ENCODE measurements at places on chromosomes 3 and 15. TPM values are rescaled to one million over a fixed set of nuclear protein-coding genes. Genes with fewer than 3 reads are reported as not detected.

RBPMS2 gene
- 2.9 TPM for total RNA-seq

GRCh38 chr3:62318752-62319569 is 54.4 kb downstream of the FEZF2 start:
- DNase-seq, result peak; percentile 81

MAGEF1 gene
- total RNA-seq, result 47.6 TPM

DNA sequence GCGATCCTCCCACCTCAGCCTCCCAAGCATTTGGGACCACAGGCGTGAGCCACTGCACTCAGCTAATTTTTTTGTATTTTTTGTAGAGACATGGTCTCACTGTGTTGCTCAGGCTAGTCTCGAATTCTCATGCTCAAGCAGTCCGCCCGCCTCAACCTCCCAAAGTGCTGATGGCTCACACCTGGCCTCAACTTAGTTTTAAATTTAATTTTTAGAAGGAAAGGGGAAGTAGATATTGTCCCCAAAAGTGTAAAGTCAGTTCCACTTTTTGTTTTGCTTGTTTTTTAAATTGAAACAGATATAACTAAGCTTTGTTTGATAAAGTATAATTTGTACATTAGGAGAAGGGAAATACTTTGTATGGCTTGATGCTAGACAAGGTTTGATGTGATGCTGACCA is 31.3 kb upstream of the NFKBIZ start:
- no peak for DNase-seq

GHSR gene
- total RNA-seq, result not detected

NR2E3 gene
- total RNA-seq, result not detected

ASB14 gene
- total RNA-seq, result not detected

DNA sequence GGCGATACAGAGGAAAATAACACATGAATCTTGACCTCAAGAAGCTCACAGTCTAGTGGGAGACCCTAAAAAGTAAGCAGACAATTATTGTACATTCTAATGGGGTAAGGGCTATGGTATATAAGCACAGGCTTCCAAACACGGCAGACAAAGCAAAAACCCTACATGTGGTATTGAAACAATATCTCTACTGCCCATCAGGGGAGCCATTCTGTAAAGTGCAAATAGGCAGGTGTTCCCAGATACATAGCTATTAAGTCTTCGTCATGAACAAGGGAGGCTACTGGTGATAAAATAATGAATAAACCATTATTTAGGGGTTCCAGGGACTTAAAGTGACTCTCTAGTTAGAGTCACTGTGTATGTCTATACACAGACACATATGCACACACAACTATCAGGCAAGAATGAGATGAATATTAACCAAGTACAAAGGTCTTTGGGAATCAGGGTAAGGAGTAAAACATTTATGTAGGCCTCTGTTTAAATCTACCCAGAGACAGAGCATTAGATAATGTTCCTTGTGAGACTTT is 38.7 kb upstream of the ASB14 start:
- no peak for DNase-seq

CCR4 gene
- total RNA-seq, result not detected

GOLGA6L6 gene
- not detected for total RNA-seq

- DNase-seq, result no peak
These were observed 39.2 kb downstream of the NUP210 start for GRCh38 chr3:13380971-13381370.

DNA sequence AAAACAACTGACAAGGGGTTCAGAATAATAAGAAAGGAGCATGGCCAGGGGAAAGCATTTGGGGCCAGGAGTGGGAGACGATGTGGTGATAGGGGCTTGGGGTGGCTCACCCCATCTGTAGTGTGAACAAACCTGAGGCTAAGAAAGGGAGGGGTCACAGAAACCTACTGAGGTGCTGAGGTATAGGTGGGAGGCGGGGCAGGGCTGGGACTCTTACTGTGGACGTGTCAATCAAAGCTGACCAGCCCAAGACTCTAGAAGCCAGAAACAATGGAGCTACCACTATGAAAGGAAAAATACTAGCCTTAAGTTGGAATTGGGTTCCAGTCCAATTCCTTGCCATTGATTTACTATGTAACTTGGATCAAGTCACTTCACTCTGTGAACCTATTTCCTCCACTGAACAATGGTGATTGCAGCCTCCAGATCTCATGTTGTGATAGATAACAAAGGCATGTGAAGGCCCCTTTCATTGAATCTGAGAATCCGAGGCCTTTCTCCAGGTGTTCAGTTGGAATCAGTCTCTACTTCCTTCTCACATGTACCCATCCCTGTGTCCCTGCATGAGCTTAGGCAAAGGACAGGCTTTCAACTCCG is 260.9 kb upstream of the HES1 start:
- no peak for DNase-seq

DNA sequence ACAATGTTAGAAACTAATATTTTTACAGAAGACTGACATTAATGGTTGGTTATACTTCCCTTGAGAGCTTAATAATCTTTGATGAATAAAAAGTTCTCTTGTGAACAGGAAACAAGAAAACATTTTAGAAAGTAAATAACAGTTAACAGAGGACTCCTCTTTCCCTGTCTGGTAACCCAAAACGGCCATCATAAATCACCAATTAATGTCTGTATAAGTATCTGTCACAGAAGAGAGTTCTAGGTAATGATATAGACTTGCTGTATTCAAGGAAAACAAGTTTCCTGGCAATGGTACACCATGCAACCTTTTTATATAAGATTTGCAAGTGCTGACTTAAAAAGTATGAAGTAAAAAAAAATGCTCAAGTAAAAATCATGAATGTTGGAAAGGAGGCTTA is 426.7 kb downstream of the SOX2 start:
- DNase-seq, result peak; percentile 48

- no peak for DNase-seq
These were observed 315.0 kb upstream of the TPM1 start for GRCh38 chr15:62727501-62727900.

GRCh38 chr15:47708161-47708980 is 8.9 kb upstream of the SEMA6D start:
- DNase-seq, result no peak

GOLGA8J gene
- 0.22 TPM for total RNA-seq
